ENCODE measurements at places on chromosomes 7 and 10. TPM values are rescaled to one million over a fixed set of nuclear protein-coding genes. Genes with fewer than 3 reads are reported as not detected.

- no peak for DNase-seq
Observed at GRCh38 chr7:27235387-27236311, 7.0 kb upstream of the EVX1 start.

DNA sequence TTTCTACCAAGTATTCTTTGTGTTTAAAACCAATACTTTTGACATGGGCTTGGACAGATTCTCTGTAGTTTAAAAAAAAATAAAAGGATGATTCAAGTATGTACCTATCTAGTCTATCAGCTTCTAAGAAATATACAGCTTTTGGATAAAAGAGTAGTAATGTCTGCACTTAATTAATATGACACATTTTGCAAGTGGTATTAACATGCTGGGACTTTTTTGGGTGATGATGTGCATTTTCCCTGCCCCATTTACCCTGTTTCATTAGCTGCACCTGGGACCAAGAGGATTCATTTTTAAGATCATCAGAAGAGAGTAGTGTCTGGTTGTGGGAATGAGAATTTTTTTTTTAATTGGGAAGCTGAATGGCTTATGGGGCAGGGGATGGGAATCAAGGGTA lies 236.2 kb upstream of the KLF14 start:
- DNase-seq, result no peak

DNA sequence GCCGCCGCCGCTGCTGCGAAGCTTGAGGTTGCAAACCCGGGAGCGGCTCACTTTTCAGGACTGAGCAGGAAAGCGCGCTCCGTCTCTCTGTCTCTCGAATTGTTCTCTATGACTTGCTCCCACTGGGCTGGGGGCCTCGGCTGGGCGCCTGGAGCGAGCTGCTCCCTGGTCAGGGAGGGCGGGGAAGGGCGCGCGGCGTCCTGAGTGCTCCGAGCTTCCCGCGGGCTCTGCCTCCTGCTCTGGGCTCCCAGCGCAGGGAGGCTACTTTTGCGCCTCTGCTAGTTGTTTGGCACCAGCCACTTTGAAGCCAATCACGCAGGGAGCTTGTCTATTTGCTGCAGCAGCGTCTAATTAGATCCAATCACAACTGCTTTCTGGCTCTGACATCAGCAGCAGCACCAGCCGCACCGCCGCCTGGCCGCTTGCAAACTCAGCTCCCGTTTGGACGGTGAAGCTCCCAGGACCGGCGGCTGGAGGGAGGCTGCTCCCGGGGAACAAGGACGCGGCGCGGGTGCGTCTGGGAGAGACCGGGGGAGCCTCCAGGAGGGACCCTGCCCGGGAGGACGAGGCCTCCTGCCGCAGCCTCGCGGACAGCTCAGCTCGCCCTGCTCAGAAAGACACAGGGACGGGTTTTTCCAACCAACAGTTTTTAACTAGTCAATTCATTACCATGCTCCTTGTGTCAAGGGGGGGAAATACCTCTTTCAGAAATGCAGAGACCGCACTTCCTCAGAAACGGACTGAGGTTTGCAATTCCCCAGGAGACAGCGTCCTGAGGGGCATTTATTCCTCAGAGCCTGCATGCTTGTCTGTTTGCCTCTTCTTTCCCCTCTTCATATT lies at the start of gene ADARB2:
Gene ADARB2 (minus strand): TSS at position 304 of the 840 bp plus-strand sequence.
- DNase-seq, result peak; percentile 61

DNA sequence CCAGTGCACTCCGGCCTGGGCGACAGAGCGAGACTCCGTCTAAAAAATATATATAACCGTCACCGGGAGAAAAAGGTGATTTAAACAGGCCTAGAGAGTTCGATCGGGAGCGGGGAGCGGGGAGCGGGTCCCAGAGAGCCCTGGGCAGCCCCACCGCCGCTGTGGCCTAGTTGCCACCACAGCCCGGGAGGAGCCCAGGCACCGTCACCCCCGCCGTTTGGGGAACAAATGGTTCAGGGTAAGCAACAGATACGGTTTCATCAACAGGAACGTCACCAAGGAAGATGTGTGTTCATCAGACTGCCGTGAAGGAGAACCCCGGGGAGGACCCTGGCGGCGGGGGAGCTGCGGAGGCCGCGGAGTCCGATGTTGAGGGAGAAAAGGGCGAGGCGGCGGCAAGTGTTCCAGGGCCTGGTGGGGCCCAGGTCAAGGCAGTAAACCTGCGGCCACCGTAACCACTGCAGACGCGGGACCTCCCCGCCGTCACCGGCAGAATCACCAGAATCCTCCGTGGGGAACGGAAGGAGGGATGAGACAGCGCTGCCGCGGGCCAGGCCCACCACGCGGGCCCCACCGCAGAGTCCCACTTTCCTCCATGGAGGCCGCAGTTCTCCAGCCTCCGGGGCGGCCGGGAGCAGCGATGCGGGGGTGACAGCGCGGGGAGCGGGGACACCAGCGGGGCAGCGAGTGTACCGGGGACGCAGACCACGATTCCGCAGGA lies 103.4 kb downstream of the GALNT11 start:
- no peak for DNase-seq

DNA sequence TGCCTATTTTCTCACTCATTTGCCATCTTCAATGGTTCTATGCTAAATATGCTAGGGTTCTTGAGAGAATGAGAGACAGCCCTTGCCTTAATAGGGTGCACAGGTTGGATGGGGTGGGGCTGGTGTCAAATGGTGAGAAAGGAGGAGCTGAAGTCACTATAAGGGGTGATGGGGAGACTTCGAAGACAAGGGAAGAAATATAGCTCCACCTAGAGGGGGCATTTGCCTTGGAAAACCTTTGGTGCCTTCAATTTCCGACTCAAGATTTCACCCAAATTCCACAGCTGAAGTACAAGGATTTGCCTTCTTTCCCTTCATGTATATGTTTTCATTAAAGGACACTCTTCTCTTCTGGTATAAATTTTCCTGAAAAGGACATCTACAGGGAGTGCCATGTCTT lies 5.6 kb downstream of the PTN start:
- no peak for DNase-seq

DNA sequence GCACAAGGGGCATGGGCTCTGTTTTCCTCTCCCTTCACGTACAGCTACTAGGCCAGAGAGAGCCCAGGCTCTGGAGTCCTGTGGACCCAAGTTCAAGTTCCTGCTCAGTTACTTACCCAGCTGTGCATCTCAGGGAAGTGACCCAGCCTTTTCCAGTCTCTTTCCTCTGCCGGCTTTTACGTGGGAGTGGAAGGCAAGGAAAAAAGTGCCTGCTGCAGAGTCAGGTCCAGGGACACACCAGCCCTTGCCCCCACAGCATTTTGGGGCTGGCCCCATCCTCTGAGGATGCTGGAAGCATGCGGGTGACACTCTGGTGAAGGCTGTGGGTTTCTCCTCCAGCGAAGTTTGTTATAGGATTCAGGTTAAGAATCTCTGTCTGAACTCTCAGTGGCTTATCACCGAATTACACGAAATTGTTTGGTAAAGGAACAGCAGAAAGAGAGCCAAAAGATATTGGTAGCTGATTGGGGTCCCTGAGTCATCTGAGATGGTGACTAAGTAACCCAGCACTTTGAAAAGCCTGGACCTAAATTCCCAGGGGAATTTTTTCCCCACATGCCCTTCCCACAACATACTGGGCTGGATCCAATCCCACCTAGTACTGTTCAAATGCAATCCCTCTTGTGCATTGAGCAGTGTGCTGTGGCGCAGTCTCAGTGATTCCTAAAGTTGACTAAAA lies 424.3 kb downstream of the RPS24 start:
- DNase-seq, result no peak

The AGBL3 gene
- 16.2 TPM for polyA plus RNA-seq

DNA sequence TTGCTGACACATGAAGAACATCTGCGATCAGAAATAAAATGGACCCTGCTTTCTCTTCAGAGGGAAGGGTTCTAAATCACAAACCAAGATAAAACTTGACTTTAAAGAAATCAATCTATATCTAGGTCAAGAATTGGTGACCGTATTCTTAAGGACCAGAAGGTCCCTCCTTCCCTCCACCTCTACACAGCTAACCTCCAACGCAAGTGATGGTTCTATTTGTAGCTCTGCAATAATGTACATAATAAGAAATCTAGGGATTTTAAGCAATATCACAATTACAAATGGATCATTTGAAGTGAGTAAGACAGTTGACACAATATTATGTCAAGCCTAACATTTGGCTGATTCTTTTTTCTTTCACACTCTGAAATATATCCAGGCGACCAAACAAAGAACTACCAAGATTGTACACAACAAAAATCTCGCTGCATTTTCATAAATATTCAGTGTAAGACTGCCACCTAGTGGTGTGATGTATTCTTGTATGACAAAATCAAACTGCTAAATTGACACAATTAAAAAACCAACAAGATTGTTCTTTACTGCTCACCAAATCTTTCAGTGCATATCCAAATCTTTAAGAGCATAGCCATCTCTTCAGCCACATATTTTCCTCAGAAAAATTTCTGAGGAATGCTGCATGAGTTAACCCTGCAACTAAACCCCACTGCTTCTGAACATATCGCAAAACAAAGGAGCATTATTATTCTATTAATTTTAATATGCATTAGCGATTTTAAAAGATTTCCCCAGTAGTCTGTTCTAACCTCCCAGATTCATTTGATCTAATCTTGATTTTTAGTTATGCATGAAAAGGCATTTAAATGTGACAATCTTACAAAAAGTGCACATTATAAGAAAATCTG lies 44.5 kb downstream of the ICA1 start:
- DNase-seq, result peak; percentile 62

GRCh38 chr10:107011105-107011504 lies 153.4 kb downstream of the SORCS1 start:
- no peak for DNase-seq

- DNase-seq, result no peak
Observed at GRCh38 chr10:23031318-23031717, 64.1 kb upstream of the MSRB2 start.

All from left renal pelvis (tissue), 4 donors.